ENCODE measurements at places on chromosomes 13 and 19.

- no peak for DNase-seq
Observed at GRCh38 chr13:96632536-96633320, 361.5 kb downstream of the OXGR1 start.

- no peak for DNase-seq
Observed at GRCh38 chr13:28324181-28324789, 170.6 kb downstream of the FLT1 start.

DNA sequence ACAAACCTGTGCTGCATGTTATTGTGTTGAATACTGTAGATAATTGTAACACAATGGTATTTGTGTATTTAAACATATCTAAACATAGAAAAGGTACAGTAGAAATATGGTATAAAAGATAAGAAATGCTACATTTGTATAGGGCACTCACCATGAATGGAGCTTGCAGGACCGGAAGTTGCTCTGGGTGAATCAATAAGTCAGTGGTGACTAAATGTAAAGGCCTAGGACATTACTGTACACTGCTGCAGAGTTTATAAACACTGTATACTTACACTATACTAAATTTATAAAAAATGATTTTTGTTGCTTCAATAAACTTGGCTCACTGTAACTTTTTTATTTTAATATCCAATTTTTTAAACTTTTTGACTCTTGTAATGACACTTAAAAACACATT is 34.4 kb downstream of the LMO7 start:
- DNase-seq = no peak

DNA sequence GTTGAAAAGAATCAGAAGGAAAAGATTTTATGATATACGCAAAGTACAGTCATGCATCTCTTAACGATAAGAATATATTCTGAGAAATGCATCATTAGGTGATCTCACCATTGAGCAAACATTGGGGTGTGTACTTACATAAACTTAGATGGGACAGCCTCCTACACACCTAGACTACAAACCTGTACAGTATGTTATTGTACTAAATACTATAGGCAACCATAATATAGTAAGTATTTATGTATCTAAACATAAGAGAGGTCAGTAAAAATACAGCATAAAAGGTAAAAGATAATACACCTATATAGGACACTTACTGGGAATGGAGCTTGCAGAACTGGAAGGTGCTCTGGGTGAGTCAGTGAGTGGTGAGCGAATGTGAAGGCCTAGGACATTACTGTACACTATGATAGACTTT is 254.6 kb downstream of the SPRY2 start:
- DNase-seq = no peak

DNA sequence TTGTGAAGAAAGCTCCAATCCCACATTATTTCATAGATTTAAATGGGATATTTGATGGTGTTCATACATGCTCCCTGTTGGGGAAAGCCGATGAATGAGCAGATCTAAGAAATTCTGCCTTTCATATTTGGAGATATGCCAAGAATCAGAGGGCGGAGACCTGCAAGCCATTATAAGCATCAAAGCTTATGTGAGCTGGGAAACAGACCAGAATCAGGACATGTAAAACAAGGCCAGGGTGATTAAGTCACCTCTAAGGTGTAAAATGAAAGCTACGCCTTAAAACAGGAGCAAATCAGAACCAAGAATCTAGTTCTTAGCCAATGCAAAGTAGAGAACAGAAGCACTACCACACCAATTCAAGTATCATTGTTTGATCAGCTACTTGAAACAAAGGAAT is 392.4 kb downstream of the DCT start:
- DNase-seq = no peak

DNA sequence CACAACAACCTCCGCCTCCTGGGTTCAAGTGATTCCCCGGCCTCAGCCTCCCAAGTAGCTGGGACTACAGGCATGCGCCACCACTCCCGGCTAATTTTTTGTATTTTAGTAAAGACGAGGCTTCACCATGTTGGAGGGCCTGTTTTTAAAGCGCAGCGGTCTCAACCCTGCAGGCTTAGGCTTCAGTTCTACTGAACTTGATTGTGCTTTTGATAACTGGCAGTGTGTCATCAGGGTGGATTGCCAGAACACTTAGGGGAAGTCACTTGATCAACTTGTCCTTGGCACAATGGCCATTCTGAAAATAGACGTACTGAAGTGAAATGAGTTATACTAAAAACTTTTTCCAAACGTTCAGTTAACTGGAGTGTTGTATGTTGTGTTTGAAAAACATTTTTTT is 472.2 kb downstream of the KLF5 start:
- DNase-seq = no peak

- DNase-seq = no peak
Observed at GRCh38 chr13:94063848-94064247, 415.6 kb downstream of the DCT start.

- no peak for DNase-seq
Observed at GRCh38 chr13:73556128-73556527, 497.3 kb downstream of the KLF5 start.

GRCh38 chr13:30872685-30873461 is 33.2 kb upstream of the MEDAG start:
- DNase-seq = no peak

DNA sequence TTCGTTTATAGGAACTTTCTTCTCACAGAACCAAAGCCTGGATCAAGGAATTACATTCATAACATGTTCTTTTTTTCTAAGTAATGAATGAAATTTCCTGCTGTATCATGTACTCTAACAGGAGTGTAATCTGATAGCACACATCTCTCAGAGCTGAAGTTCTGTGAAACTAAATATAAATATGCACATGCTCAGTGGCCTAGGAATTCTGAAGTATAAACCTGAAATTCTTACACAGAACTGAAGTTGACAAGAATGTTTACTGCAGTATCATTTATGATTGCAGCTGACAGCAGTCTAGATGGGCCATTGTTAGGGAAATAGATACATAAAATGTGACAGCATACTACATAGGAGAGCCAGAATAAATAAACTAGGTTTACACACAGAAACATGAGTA is 54.5 kb downstream of the USP12 start:
- DNase-seq = no peak

DNA sequence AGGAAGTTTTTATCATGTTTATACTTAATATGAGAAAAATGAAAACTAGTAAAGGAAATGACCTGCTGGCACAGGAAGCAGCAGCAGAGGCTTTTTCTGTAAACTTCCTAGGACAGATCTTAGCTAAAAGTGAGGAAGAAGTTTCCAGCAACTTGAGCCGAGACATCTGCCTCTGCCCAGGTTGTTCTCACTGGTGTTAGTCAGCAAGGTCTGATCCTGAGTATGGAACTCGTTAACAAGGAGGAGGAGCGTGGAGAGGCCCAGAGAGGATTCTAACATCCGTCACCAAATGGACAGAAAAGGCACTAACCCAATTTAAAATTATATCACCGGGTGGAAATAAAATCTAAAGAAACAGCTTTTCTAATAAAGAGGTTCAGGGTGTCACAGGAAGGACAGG is 43.6 kb downstream of the PHF11 start:
- no peak for DNase-seq

DNA sequence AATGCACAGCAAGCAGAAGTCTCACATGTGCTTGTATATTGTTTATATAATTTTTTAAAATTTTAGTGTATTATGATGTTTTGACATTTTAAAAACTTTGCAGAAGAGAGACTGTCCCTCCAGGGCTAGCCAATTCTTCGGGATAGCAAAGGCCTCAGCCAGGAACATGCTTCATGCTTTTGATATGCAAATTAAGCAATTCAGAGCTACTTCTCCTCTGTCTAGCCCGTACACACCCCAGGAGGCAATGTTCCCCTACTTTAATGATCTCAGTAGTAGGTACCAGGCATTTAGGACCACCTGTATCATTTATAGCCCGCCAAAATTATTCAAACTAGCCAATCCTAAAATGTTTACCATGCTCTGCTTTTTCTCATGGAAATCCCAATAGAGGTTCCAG is 1116.2 kb downstream of the OLFM4 start:
- no peak for DNase-seq

DNA sequence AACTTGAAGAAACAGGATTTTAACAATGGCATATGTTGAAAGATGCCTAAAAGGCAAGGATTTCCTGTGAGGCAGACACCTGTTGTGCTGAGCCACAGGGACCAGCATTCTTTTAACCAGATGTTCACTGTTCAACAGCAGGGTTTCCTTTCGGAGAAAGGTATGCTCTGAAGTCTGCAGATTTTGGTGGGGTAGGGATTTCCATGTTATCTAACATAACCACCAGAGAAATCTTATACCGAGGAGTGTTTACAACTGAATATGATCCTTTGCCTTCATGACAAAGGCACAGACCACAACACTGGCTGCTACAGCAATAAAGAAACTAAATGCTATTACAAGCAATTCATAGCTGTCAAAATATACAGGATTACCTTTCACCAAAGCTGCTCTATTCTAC is 48.1 kb downstream of the MPHOSPH8 start:
- no peak for DNase-seq

DNA sequence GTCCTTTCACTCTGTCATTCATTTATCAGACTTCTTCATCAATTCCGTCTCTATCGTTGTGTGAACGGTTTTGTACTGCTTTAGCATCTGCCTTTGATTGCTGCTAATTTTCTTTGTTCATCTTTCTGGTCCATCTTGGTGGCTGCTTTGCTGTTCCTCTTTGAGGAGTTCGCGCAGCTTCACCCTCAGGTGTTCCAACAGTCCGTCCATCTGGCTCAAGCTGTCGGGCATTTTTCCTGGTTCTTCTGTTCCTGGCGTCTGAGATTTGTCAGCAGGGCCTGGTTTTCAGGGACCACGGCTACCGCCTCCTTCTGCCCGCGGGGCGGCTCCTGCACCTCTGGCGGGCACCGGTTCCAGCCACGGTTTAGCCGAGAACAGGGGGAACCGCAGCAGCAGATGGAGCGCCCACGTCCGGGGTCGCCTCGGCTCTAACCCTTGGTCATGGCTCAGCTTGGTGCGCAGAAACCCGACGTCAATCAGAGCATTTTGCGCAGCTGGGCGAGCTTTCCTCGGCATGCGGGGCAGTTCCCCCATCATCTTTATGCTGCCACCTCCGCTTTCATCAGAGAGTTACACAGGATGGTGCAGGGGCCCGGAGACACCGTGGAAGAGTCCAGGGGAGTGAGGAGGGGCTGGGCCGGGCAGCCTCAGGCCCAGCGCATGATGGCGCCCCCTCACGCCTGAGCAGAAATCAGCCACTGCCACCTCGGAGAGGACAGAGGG is 89.5 kb downstream of the ZNF100 start:
- DNase-seq = no peak

GRCh38 chr13:89324582-89324981 is 1653.4 kb downstream of the SLITRK5 start:
- no peak for DNase-seq

- no peak for DNase-seq
Observed at GRCh38 chr19:30068528-30069395, 126.7 kb downstream of the URI1 start.

GRCh38 chr13:50798923-50799322 is 44.6 kb downstream of the DLEU7 start:
- no peak for DNase-seq

GRCh38 chr19:13823256-13823655 is 28.0 kb downstream of the ZSWIM4 start:
- no peak for DNase-seq

DNA sequence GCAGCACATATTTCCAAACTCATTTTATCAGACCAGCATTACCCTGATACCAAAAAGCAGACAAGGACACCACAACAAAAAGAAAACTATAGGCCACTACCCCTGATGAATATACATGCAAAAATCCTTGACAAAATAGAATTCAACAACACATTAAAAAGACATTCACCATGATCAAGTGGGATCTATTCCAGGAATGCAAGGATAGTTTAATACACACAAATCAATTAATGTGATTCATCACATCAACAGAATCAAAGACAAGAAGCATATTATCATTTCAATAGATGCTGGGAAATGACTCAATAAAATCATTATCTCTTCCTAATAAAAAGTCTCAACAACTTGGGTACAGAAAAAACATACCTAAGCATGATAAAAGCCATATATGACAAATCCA is 11.2 kb downstream of the ZNF347 start:
- DNase-seq = no peak

DNA sequence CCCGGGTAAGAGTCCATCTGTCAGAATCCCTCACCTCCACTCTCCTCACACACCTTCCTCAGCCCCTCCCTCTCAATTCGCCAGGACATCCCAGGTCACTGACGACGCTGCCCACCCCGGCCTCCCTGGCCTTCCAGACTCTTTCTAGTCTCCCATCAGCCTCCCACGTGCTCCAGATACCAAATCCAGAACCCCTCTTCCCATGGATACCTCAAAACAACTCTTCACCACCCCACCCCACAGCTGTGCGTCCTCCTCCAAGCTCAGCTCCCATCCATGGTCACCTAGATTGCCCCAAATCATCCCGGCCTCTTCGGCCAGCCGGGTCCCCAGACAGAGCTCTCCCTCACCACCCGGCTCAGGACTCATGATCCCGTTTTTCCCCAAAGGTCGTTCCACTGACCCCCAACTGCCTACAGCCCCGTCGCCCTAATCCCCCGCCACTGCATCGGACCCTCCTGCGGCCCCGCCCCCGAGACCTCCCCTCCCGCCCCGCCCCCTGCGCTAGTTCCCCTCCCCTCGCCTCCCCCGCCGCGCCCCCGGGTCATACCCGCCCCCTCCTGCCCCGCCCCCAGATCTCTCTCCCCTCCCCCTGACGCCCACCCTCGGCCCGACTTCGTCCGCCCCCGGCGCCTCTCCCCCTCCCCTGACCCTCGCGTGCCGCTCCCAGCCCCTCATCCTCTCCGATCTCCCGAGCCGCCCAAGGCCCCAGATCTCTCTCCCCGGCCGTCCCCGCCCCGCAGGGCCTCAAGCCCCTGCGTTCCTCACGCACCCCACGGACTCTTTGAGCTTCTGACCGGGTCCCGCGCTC is 546 bp downstream of the UBXN6 start:
- no peak for DNase-seq

DNA sequence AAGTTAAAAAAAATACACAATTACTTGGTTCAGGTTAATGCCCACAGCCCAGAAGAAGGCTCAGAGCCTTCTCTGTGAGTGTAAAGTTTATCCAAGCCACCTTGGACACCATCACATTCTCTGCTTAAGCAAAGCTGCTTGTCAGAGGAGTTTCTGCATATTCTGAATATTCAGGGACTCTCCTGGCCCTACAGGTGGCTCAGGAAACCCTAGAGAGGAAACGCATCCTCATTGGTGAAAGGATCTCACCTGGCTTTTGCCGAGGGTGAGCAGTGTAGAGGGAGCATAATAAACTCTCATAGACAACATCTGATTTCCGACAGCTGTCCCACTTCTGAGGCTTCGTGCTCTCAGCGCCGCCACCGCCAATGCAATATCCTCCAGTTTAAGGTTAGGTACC is 239.9 kb upstream of the TSHZ3 start:
- DNase-seq = no peak

- DNase-seq = no peak
Observed at GRCh38 chr19:49475995-49476880, 2.2 kb downstream of the FLT3LG start.

Data from stimulated activated CD8-positive, alpha-beta memory T cell treated with anti-CD3 and anti-CD28 coated beads, Interleukin-4, amount 100 ng/mL, for 1 hour (primary cell).